ENCODE measurements at places on chromosomes 5 and 9.

DNA sequence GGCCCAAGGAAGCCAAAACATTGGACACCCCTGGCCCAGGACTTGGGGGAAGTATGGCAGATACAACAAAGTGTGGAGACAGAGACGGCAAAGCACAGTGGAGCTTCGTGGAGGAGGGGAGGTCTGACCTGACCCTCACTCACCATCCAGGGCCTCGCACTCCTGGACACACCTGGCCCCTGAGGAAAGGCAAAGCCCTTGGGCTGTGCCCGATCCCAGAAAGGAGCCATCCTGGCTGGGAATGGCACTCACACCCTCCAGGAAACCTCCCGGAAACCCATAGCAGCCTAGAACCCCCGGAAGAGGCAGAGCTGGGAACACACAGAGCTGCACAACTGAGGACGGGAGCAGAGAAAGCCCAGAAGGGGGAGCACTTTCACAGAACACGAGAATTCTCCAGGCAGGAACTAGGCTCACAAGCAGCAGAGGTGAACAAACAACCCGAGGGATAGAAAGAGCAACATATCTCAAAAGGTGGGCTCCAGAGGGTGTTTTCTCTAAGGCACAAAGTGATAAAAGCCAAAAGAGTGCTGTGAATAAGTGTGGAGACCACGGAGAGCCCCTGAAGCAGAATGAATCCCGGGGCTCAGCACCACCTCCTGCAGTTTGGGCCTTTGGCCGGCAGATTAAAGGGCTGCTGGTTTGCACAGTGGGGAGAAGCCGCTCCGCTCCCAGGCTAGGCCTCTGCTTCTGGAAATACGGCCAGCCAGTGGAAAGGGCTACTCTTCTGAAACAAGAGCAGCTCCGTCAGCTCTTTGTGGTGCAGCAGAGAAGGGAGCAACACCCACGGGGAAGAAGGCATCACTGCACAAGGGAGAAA, 108.2 kb downstream of the UBE2R2 start:
- peak; percentile 23 for DNase-seq

GRCh38 chr9:7115606-7116005, 357.8 kb downstream of the KDM4C start:
- no peak for DNase-seq

- DNase-seq = peak; percentile 9
Observed at GRCh38 chr5:66494437-66494836, 101.8 kb upstream of the MAST4 start.

DNA sequence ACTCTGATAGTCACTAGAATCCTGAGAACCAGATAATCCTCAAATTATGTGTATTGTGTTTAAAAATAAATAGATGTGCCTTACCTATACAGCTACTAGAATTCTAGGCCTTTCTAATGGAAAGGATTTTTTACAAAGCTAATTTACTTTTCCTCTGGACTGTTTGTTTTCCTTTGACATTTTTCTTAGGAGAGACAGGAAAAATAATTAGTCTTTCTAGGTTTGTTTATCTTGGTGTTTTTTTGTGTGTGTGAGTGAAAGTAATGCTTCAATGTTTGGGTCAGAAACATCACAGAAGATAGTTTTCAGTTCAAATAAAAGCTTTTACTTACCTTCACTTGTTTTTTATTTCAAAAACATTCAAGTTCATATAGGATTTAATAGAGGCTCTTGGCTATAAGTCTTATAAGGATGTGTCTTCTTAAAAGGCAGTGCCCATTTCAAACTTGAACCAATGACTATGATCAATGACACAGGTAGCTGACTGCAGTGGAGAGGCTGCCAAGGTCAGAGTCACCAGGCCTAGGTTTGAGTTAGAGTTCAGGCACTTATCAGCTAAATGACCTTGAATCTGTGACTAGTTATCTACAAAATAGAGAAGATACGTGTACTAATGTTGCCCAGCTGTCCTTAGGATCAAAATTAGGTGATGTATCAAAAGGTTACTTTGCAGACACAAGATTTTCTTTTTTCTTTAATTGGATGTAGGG, 92.8 kb downstream of the SNCAIP start:
- DNase-seq = no peak

DNA sequence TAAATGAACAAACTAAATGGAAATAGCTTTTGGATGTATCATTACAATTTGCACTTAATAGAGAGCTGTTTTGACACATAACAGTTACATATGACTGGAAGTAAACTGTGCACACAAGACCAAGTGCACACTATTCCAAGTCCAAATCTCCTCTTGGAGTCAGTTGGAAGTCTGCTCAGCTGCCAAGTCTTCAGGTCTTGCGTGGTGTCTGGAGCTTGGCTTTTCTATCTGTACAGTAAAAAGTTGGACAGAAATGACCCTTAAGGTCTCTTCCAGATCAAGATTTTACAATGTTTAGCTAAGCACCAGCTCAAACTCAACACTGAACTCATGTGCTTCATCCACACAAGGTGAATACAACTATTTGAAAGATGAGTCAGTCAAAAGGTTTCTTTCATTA, 456.9 kb downstream of the RASEF start:
- DNase-seq = no peak

GRCh38 chr9:18855656-18856055, 177.4 kb downstream of the SAXO1 start:
- DNase-seq = no peak

DNA sequence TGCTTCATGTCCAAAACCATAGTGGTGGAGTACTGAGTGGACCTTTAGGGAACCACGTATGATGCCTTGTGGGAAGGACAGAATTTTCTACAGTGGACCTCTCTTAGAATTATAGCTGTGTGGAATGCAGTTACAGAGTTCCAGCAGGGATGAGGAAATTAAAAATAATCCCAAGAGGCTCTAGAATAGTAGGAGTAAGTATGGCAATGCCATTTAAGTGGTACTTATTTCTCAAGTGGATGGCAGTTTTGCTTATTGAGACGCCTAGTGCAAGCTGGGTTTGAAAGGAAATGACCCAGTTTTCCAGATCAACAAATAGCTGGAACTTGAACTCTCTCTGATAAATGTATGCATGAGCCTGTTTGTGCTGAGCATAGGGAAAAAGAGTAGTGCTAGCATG, 431.6 kb downstream of the PRR16 start:
- DNase-seq = no peak

DNA sequence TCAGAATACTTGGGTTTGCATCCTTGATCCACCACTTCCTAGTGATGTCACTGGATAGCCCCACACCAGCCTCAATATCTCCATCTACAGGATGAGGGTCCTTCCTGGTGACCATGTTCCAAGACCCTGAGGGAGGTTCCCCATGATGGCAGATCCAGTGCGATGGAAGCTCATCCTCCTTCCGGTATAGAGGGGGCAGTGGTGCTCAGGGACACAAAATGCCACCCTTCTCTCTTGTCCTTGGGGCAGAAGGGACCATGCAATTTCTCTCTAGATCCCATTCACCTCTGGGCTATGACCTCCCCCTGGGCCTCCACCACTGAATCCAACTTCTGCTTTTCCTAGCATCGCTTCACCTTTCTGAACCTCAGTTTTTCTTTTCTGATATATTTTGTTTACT, 5.4 kb upstream of the SLC25A51 start:
- DNase-seq = no peak

- no peak for DNase-seq
Observed at GRCh38 chr9:2128141-2128540, 113.0 kb downstream of the SMARCA2 start.

- no peak for DNase-seq
Observed at GRCh38 chr5:143037071-143037470, 266.9 kb downstream of the ARHGAP26 start.

- DNase-seq = no peak
Observed at GRCh38 chr5:54524082-54524481, 6.5 kb downstream of the SNX18 start.

GRCh38 chr5:32231241-32231640, 57.1 kb upstream of the GOLPH3 start:
- DNase-seq = no peak

- no peak for DNase-seq
Observed at GRCh38 chr5:108124596-108124995, 257.3 kb downstream of the FBXL17 start.

DNA sequence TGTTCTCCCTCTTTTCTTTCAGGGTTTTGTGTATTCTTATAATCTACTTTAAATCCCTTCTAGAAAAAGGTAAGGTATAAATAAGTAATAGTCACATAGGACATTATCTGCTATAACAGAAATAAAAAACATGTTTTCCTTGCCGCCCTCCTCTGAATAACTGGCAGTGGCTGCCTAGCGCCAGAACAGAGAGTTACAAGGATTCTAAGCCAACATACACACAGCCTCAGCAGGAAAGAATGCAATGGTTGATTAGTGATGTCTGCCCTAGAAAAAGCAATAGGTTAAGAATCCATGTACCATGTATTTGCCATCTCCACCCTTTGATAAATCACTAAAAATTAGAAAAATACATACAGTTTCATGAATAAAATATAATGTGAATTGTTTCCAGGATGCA, 4.9 kb downstream of the MED27 start:
- no peak for DNase-seq
